ENCODE measurements at places on chromosomes 6 and 20.

GRCh38 chr6:68012822-68013221 lies 622.3 kb upstream of the ADGRB3 start:
- DNase-seq, result no peak

GRCh38 chr20:58883241-58883691 lies 30.8 kb downstream of the GNAS start:
- DNase-seq, result no peak

DNA sequence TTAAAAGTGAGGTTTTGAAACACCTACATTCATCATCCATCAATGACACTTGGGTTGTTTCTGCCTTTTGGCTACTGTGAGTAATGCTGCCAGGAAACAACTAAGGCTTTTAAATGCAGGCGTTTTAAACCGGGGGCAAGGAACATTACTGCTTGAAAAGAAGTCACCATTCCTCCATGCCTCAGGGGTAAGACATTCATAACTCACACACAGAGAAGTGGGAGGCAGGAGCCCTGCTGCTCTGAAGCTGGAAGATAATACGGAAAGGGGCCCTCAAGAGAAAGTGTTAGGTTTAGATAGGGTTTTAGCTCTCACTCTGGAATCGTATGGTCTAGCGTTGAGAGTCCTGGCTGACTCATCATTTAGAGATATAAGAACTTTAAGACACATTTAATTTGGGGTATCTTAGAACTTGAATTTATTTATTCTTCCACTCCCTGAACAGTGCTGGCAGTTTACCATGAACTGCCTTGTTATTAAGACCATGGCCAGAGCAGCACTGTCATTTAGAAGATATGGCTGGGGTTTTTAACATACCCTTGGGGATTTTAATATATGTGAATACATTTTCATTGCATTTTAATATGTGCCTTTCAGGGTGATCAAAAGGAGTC lies 1.8 kb downstream of the TUBB1 start:
- no peak for DNase-seq

DNA sequence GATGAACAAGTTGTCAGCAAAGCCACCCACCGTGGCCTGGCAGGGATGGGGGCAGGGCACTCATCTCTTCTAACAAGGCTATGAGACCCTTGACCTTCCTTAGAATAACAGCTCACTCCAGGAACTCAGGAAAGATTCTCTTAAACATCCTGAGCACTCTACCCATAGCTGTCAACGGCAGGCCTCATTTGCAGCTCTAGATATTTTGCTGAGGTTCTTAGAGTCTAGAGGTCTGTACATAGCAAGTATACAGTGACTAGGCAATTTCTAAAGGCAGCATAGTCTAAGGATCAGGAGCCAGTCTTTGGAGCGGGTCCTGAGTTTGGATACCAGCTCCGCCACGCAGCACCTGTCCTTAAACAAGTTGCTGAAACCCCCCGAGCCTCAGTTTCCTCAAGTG lies 11.7 kb downstream of the TRERF1 start:
- DNase-seq, result no peak

All from stimulated activated CD8-positive, alpha-beta memory T cell treated with anti-CD3 and anti-CD28 coated beads, Interleukin-7, amount 100 ng/mL, for 24 hours (primary cell).